ENCODE measurements at places on chromosomes 16 and 17.
A peak's percentile ranks its signal among the peaks of the same experiment; 100 is the strongest.

DNA sequence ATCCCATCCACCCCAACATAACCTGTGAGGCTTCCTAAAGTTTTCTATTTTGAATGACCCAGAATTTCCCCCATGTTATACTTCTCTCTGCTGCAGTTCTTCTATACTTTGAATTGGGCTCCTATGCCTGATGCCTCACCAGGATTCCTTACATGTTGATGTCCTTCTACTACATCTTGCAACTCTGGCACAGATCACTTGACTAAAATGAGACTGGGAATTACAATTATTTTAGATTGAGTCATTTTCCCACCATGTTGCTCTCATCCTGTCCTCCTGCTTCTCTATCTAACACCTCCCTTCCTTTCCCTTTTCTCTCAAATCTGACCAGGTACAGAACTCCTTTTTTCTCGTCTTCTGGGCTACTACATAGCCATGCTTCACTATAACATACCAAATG lies 314.0 kb upstream of the KCNJ16 start:
- DNase-seq = no peak

GRCh38 chr17:66455060-66455459 lies 152.6 kb downstream of the PRKCA start:
- no peak for DNase-seq

GRCh38 chr16:65044873-65045272 lies 77.0 kb downstream of the CDH11 start:
- peak; percentile 34 for DNase-seq

GRCh38 chr16:62954144-62955032 lies 918.1 kb upstream of the CDH8 start:
- DNase-seq = no peak

GRCh38 chr16:74511961-74512360 lies 90.7 kb upstream of the CLEC18B start:
- DNase-seq = no peak

Measured in hepatic stellate cell (primary cell).